Foreskin keratinocyte (primary cell): ENCODE measurements at places on chromosomes 7 and 10. TPM values are rescaled to one million over a fixed set of nuclear protein-coding genes. Genes with fewer than 3 reads are reported as not detected.
A peak's percentile ranks its signal among the peaks of the same experiment; 100 is the strongest.

The CFAP43 gene
- 0.10 and 0.12 TPM in 2 replicates for polyA plus RNA-seq

DNA sequence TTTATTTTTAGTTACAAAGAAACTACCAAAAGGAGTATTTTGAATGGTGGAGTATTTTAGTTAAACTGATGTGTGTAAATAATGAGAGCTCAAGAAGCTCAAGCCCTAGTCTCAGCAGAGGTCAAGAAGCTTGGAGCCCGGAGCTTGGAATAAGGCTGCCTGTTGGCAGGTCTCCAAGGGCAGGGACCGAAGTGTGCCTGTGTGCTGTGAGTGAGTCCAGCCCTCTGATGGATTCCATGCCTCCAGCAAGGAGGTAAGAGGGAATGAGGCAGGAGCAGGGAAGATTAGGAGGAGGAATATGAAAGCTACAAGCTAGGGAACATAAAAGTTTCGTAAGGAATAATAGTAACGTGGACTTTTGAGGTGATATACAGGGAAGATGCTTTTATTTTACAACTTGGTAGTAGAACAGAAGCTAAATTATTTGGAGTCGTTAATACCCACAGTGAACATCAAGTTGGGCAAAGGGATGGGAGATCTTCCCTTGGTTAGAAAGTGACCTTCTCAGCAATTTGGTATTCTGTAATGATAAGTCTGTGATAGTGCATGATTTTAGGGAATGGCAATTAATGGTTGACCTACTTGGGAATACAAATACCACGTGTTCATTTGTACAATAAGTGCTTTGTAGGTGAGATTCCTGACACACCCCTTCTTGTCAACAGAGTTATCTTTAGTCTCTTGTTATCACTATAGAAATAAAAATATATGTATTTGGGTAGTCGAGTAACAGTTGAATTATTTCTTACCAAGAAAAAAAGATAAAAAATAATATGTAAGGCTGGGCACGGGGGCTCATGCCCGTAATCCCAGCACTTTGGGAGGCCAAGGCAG, 4.6 kb downstream of the SEC23IP start:
- no peak for DNase-seq

The PMPCB gene
- polyA plus RNA-seq, result 37.5 and 43.7 TPM in 2 replicates

The ZNF727 gene
- not detected in 2 replicates for polyA plus RNA-seq

DNA sequence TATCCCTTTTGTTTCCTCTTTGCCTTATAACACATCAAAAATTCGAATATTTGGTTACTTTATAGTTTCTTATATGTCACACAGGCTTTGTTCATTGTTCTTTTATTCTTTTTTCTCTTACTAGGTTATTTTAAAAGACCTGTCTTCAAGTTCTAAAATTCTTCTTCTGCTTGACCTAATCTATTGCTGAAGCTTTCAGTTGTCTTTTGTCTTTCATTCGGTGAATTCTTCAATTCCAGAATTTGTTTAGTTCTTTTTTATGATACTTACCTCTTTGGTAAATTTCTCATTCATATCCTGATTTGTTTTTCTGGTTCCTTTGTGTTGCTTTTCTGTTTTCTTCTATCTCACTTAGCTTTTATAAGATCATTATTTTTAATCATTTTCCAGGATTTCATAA, 188.4 kb downstream of the ZEB1 start:
- DNase-seq, result no peak

The OR2A5 gene
- polyA plus RNA-seq, result not detected in 2 replicates

The PDK4 gene
- not detected in 2 replicates for polyA plus RNA-seq

DNA sequence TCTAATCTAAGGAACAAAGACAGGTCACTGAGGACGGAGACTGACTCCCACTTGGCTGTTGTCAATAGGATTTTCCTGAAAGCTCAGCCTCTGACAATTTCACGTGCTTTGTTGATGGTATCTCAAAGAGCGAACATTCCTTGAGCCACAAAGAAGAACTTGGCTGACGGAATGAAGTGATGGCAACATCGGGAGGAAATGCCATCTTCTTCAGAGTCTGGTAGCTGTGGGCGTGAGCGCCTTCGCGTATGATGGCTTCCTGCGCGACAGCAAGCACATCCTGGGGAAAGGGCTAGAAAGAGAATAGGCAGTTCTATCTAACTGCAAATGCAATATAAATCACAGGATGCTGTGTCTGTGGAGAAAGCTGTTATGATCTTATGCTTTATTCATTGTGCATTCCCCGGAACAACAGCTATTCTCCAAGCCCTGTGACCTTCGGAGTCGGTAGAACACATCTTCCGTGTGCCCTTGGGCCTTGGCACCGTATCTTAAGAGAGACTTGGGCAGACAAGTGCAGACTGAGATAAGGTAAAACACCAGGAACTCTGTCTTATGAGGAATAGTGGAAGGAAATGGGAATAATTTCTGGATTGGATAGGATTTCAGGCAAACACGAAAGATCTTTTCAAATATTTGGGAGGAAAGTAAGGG, 19.6 kb upstream of the GTPBP4 start:
- no peak for DNase-seq

DNA sequence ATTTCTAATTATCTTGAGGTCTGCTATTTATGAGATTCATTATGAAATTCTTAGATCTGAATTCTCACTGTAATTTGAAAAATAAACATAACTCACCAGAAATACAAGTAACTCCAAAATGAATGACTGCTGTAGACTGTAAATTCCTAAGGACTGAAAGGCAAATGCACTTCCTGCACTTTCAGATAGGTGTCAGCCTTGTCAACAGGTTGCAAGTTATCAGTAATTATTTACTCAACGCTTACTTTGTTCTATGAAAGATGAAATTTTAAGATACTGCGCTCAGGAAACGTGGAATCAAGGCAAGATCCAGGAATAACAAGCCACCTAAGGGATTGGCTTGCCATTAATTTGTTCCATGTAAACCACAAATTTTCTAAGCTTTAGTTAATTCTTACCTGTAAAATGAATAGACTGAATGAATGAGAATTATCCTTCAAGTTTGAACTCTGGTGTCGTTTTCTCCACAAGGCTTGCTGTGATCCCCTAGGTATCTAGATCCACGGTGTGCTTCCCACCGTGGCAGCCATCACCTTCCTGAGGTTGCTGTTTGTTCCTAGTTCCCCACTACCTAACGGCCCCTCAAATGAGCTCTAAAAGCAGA, 12.6 kb downstream of the DHX32 start:
- peak; percentile 52 for DNase-seq

DNA sequence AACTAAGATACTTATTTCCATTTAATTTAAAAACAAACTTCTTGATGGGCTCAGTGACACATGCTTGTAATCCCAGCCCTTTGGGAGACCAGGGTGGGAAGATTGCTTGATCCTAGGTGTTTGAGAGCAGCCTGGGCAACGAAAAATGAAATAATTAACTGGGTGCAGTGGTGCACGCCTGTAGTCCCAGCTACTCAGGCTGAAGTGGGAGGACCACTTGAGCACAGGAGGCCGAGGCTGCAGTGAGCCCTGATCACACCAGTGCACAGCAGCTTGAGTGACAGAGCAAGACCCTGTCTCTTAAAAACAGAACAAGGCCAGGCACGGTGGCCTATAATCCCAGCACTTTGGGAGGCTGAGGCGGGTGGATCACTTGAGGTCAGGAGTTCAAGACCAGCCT, 37.4 kb downstream of the AVL9 start:
- no peak for DNase-seq

The CFAP70 gene
- 0.10 and 0.22 TPM in 2 replicates for polyA plus RNA-seq

DNA sequence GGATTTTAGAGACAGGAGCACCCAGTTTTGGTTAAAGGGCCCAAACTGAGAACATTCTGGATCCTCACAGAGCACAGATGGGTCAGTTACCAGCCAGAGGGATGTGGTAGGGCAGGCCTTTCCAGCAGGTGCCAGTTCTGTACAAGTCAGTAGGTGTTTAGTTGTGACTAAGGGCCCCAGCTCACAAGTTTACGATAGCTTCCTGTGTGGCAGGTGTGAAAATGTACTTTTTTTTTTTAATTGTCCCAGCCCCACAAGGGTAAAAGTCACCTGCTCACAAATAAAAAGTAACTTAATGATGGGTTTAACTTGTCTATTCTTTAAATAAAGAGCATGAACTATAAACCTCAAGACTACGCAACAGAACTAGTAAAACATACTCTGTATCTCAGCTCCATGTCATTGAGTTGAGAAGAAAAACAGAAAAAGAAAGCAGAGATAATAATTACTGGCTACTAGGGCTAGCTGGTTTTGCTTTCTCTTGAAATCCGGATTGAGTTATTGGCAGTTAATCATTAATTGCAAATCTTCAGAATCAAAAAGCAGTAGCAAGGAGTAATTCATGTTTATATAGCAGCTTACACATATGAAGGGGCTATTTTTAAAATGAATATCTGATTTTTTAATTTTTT, 15.4 kb downstream of the NFE2L3 start:
- DNase-seq, result no peak

DNA sequence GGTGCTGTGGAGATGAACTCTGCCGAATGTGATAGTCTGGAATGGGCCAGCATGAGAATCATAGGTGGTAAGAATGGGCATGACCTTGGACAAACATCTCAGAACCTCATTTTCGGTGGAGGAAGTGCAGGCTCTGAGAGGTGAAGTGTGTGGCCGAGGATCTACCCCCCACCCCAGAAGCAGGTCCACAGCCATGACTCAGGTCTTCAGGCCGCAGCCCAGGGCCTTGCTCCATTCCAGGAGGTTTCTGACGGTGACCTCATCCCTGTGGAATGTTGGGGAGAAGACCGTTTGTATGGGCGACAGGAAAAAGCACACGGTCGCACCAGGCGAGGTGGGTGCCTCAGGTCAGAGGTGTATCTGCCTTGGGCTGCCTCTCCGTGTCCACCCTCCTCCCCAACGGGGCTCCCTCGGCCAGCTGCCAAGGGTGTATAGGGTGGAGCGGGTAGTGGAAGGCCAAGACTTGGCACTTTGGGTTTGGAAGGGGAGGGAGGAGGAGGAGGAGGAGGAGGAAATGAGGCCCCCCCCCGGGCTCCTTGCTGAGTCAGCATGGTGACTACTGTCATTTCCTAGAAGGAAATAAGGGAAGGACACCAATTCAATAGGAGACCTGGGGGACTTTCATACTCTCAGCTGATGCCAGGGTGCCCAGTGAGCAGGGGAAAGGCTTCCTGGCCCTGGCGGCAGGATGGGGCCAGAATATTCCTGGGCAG, 168.0 kb upstream of the RHEB start:
- DNase-seq, result peak; percentile 93

DNA sequence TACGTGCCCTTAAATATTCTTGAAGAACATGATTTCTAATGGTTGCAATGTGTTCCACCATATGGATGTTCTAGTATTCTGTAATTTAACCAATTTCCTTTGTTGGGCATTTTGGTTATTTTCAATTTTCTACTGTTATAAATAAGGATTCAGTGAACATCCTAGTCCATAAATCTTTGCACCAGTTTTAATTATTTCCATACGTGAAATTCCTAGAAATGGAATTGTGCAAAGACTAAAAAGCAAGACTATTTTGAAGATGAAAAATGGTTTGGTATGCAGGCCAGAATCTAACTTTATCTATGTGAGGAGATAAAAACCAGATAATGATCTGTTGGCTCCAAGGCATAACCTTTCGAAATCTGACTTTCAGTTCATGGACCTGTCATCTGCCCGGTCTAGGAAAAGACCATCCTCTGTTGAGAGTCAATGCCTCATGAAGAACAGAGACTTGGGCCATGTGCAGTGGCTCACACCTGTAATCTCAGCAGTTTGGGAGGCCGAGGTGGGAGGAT, 633.2 kb upstream of the NRP1 start:
- DNase-seq, result no peak

The PPRC1 gene
- 38.0 and 43.7 TPM in 2 replicates for polyA plus RNA-seq

The WIPF3 gene
- 0.31 and 0.50 TPM in 2 replicates for polyA plus RNA-seq

The AFAP1L2 gene
- polyA plus RNA-seq, result 24.2 and 24.6 TPM in 2 replicates

GRCh38 chr10:100872034-100872791, 40.5 kb upstream of the SLF2 start:
- DNase-seq, result no peak

The NSUN6 gene
- polyA plus RNA-seq, result 3.1 and 3.4 TPM in 2 replicates

DNA sequence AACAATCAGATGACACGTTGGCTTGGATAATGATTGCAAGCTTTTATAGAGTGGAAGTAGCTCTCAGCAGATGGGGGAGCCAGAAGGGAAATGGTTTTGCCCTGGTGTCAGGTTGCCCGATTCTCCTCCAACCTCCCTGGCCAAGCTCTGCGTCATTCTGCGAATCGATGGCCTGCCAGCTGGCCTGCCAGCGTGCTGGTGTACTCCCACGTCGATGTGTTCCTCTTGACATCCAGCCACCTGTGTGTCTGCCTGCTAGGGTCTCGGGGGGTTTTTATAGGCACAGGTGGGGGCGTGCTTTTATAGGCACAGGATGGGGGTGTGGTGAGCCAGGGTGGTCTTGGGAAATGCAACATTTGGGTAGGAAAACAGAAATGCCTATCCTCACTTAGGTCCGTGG, 4.6 kb downstream of the NET1 start:
- no peak for DNase-seq

DNA sequence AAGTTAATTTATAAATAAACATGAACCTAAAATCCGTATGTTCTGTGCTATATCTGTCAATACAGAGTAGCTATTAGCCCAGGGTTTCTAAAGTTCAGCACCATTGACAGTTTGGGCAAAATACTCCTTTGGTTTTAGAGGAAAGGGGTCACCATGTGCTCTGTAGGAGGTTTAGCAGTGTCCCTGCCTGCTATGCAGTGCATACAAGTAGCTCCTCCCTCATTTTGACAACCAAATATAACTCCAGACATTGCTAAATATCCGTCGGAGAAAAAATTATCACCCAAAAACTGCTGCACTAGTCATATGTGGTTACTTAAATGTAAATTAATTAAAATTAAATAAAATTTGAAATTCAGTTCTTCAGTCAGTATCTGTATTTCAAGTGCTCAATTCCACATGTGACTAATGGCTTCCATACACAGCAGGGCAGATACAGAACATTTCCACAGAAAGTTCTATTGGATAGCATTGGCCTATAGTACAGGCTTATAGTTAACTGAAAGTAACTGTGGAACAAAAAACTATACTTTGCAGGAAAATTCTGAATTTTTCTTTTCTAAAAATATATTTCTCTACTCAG, 6.4 kb downstream of the UPF2 start:
- no peak for DNase-seq

- no peak for DNase-seq
These were observed 225.2 kb downstream of the WDR37 start for GRCh38 chr10:1281405-1281782.

GRCh38 chr10:9016930-9017329, 962.4 kb downstream of the GATA3 start:
- DNase-seq, result no peak

- no peak for DNase-seq
These were observed 306.4 kb downstream of the NXPH1 start for GRCh38 chr7:8739837-8740236.

GRCh38 chr10:132669208-132669861, 116.6 kb downstream of the NKX6-2 start:
- DNase-seq, result no peak

The INPP5F gene
- 14.1 and 16.6 TPM in 2 replicates for polyA plus RNA-seq

DNA sequence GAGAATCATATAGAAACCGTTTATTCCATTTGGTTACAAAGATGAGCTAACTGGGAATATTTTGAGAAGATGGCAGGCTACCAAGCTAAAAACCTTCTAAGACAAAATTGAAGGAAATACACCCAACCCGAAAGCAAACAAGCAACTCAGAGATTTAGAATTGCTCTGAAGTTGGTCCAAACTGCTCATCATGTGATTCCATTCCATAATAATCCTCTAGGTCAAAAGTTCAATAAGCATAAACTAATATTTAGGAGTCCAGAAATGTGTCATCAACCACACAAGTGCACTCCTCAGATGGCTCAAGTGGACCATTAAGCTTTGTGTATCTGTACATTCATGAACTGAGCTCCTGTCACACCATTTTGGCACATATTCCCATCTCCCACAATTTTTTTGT, 28.7 kb downstream of the DGKI start:
- DNase-seq, result no peak

GRCh38 chr10:1807924-1808323, 70.6 kb upstream of the ADARB2 start:
- no peak for DNase-seq

The MEOX2 gene
- not detected in 2 replicates for polyA plus RNA-seq
